ENCODE measurements at places on chromosomes 5 and 9.

DNA sequence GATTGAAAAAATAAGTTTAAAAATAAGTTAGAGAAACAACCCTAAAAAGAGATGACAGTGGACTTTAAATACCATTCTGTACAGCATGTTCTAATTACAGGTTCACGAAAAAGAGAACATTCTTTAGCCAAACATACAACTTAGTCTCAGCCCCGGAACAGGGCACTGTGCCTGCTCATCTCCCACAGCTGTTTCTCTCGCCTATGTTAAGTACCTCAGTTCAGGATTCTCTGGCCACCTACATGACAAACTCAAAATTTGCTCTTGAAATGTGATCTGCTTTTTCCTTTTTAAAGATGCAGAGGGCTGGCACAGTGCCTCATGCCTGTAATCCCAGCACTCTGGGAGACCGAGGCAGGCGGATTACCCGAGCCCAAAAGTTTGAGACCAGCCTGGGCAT lies 52.3 kb downstream of the MYO10 start:
- no peak for DNase-seq

GRCh38 chr5:109486200-109486804 lies 76.5 kb upstream of the PJA2 start:
- DNase-seq, result no peak

GRCh38 chr9:123389070-123389469 lies 33.1 kb downstream of the CRB2 start:
- no peak for DNase-seq

DNA sequence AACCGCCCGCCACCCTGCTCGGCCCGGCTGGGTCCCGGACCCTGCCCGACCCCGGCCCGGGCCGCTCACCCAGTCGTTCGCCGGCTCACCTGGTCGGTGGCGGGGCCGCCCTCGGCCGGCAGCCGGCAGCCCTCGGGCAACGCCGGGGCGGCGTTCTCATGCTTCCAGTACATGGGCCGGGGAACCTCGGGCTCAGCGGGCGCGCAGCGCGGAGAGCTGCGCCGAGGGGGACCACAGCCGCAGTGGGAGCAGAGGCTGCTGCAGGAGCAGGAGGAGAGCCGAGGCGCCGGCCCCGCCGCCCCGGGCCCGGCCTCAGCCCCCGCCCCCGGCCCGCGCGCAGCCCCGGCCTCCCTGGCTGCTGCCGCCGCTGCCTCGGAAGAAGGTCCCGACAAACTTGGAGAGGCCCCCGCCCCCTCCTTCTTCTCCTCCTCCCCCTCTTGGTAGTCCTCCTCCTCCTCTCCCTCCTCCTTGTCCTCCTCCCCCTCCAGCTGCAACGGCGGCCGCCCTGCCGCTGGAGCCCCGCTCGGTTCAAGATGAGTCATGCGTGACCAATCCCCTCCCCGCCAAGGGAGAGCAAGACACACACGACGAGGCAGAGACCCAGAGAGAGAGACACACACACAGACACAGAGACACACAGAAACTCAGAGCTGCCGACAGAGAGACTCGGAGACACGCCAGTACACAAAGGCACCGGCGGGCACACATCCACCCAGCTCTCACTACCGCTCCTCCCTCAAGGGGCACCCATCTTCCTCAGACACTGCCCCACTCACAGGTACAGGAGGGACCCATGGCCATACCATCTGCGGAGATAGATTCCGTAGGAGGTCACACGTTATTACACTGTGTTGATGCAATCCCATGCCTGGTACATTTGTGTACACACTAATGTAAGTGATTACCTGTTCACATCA lies at the start of gene LHX6:
LHX6 (minus strand) TSS at position 390 of the 917 bp plus-strand sequence; CDS start at position 173, 217 bp downstream.
- no peak for DNase-seq

- DNase-seq, result no peak
These were observed 71.4 kb upstream of the SPTLC1 start for GRCh38 chr9:92186631-92187030.

- no peak for DNase-seq
These were observed 1.1 kb downstream of the GPBP1 start for GRCh38 chr5:57174890-57175510.

DNA sequence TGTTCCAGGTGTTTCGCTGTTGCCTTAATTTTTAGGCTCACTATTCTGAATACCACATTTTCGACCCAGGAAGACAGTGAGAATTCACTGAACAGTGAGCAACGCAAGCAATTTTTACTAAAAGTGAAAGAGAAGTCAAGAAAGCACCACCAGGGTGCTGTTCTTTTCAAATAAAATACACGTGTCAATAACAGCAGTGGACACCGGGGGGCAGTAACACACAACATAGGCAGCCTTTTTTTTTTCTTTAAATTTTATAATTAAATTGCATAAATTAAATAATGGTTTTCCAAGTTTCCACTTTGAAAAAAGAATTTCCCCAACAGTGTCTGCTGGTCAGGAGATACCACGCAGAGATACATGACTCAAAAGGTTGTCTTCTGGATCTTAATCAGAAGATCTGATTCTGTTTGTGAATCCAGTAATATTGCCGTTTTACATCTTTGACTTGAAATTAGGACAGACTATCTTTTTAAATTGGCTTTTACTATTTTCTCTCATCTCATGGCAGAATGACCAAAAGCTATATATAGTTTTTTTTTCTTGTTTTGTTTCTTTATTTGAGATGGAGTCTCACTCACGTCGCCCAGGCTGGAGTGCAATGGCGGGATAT lies 47.1 kb upstream of the SH3GL2 start:
- peak; percentile 38 for DNase-seq

DNA sequence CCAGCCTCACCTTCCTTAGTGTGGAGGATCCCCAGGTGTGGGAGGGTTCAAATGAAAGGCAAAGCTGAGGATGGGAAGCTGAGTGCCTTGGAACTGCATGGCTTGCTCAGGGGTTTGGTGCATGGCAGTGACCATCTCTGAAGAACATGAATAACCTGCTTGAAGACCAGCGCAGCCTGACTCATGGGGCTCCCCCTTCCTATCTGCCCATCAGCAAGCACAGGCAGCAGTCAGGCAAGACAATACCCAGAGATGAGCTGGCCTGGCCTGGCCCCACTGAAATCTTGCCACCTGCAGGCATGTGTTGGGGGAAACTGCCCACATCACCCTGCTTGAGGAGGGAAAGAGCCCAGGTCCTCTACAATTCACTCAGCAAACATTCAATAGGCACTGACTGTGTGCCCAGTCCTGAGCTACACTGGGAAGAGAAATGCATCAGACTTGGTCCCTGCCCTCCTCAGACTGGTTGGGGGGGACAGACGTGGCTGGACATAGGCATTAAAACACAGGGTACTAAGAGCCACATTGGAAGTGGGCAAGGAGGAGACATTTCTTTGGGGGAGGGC lies 105.0 kb upstream of the ALDH1B1 start:
- no peak for DNase-seq

DNA sequence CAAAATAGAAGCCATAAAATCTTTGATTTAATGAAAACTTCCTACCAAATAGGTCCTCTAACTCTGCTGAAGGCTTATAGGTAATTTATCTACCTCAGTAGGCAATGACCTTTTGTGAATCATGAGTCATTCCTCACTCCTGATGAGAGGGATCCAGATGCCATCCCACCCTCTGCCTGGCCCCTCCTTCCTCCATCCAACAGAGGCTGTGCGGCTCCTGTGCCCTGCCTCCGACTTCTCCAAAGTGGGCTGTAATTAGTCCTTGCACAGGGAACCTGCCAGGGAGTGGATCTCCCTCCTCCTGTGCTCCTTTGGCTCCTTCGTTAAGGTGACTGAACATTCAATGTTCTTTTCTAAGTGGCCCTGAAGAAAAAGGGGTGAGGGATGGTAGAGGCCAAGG lies 213.9 kb upstream of the TBCA start:
- no peak for DNase-seq

DNA sequence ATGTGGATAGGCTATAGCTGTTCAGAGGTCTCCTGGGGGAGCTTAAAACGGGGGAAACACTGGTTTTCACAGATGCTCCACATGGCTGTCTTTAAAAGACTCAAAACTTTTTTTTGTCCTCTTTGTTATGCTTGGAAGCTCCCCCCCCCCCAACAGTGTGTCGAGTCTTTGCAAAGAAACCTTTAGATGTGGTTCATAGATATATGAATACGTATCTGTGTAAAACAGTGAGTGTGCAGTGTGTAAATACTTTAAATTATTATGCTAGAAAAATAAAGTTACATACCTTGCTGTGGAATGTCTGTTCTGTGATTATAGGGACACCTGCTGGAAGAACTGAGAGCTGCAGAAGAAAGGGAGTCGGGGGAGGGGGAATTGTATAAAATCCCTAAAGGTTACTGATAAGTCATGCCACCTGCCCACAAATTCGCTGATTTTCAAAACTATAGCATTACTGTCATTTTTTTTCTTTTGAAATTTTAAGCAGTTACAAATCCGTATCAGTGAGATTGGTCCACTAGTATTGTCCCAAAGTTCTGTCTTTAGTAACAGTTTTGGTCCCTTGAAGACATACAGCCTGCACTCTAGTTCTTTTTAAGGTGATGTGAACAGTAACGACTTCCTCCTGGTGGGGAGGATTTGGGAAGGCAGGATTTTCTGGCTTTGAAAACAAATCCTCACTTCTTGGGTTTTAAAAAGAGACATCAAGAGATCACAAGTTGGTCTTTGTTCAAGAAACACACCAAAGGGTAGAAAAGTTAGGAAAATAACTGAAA lies 22.9 kb downstream of the RGMB start:
- DNase-seq, result peak; percentile 63

DNA sequence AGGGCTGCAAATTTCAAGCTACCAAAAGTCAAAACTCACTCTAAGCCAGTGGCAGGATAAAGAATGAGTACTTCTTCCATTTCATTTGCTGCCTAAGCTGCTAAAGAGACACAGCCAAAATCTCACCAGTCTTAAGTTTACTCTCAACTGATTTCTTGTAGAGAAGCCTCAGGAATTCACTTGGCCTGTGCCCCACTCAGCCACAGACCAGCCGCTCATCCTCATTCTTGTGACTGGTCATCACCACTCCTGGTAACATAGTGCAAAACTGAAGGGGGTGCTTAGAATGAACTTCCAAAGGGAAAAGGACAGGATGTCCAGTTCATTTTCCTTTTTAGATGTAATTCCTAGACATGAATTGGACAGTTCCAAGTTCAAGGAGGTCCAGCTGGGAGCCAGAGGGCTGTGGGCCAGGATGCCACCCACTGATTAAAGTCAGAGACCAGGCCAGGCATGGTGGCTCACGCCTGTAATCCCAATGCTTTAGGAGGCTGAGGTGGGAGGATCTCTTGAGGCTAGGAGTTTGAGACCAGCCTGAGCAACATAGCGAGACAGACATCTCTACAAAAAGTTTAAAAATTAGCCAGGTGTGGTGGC lies 72.7 kb upstream of the RANBP3L start:
- DNase-seq, result no peak

DNA sequence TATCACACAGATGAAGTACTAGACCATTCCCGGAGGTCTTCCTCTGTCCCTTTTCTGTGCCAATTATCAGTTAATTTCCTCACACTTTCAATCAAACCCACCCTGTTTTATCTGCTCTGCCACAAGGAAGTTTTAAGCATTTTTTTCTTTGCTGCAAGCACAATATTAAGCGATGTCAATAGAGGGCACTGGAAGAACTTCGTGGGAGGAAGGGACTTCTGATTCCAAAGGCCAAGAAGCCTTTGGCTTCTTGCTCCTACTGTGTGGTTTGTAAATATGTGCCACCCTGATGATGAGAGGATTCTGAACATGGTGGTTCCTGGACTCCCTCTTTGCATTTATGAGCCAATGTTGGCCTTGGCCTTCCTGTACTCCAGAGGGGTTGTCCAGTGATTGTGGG lies 1712.5 kb upstream of the C9orf72 start:
- DNase-seq, result no peak
